Right renal cortex interstitium (tissue), 3 donors: ENCODE measurements at places on chromosomes 1 and 21.

DNA sequence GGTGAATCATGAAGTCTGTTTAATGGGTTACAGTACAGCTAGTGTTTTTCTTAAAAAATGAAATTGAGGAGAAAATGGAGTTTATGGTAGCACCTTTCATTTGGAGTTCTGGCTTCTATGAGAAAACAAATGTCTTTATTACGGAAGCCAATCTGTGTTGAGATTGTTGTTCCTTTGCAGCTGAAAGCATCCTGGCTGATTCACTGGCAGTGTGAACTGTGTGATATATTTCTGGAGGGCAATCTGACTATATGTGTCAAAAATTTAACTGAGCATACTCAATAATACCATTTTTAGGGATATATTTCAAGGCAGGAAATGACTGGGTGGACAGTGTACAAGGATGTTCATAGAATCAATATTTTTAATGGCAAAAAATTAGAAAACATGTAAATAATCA is 46.6 kb upstream of the LYST start:
- no peak for DNase-seq

- no peak for DNase-seq
Observed at GRCh38 chr1:87927391-87928280, 599.0 kb downstream of the LMO4 start.

DNA sequence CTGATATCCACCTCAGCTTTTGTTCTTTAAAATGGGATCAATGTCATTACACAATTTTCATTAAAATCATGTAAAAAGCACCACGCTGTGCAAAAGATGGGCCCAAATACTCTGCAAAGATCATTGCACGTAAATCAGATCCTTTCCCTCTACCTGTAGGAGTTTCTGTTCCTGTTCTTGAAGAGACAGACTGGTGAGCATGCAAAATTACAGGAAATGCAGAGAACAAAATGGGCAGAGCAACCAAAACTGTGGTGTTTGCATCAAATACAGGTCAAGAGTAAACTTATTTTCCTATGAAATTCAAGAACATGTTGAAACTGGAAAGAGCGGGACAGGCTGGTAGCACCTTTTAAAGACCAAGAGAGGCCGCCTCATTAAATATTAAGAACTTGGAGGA is 294.9 kb upstream of the ADGRL2 start:
- no peak for DNase-seq

- DNase-seq: no peak
Observed at GRCh38 chr1:25556791-25557476, 13.5 kb downstream of the LDLRAP1 start.

DNA sequence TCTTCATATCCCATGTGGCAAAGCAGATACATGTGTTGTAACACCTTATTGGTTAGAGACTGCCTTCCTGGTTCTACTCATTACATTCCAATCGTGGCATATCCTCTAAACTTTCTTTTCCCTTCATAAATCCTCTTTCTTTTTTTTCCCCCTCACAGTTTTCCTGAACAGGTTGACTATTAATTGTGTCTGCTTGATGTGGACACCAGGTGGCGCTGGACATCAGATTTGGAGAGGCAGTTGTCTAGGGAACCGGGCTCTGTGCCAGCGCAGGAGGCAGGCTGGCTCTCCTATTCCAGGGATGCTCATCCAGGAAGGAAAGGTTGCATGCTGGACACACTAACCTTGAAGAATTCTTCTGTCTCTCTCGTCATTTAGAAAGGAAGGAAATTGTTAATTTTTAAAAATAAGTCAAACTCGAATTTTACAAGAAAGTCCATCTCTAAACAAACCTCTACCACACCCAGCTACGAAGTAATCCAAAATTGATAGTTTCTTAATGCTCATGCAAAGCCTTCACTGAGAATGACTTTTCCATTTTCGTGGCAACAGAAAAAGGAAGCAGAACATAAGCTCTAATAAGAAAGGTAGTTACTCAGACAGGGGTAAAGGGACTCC is 59.4 kb upstream of the ASB17 start:
- peak; percentile 80 for DNase-seq

- no peak for DNase-seq
Observed at GRCh38 chr1:54227891-54228310, 27.9 kb downstream of the MRPL37 start.

GRCh38 chr1:236350308-236350707 is 43.8 kb upstream of the EDARADD start:
- DNase-seq: no peak

DNA sequence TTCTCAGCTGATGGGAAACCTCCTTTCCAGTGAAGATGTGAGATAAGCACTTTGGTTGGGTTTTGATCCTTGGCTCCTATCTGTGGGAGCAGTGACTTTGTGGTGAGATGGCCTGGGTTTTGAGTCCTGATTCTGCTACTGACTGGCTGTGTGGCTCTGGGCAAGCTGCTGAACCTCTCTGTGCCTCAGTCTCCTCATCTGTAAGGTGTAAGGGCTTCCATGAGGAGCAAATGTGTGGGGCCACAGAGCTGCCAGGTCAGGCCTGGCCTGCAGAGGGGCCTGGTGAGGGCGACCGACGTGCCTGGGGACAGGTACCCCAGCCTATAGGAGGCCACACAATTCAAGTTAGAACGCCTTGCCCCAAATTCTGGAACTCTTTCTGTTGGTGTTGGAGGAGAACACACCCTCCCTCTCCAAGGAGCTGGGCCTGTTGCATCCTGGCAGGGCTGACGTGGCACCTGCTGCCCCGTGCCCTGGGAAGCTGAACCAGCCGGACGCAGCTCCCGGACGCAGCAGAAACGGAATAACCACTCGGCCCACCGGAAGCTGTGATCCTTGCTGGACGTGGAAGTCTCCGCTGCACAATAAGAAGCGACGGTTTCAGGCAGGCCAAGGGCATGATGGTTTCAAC is 62.7 kb downstream of the AGPAT3 start:
- DNase-seq: no peak

DNA sequence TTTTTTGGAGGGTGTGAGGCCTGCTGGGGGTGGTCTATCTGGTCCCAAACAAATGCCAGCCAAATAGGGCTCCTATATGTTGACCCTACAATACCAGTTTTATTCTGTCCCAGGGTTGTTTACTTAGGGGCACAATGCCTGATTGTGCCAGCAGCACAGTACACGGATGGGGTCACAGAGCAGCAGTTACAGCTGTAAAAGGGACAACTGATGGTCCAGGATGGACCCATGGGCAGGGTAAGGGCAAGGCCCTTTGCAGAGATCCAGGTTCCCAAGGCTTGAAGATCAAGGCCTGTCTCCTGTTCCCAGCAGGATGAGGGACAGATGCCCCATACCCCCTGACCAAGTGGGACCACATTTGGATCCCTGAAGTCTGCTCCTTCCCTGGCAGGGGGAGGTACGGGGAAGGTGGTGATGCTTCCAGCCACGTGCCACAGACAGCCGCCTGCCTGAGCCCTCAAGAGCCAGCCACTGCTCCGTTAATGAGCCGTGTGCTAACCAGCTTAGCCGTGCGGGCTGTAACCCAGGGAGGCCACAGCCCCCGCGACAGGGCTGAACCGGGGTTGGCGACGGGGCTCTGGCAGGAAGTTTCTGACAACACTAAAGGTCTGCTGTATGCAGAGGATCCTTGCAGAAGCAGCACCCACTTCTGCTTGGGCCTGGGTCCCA is 18.2 kb downstream of the SLC6A9 start:
- no peak for DNase-seq

- DNase-seq: no peak
Observed at GRCh38 chr1:115063228-115063901, 25.9 kb downstream of the TSPAN2 start.

DNA sequence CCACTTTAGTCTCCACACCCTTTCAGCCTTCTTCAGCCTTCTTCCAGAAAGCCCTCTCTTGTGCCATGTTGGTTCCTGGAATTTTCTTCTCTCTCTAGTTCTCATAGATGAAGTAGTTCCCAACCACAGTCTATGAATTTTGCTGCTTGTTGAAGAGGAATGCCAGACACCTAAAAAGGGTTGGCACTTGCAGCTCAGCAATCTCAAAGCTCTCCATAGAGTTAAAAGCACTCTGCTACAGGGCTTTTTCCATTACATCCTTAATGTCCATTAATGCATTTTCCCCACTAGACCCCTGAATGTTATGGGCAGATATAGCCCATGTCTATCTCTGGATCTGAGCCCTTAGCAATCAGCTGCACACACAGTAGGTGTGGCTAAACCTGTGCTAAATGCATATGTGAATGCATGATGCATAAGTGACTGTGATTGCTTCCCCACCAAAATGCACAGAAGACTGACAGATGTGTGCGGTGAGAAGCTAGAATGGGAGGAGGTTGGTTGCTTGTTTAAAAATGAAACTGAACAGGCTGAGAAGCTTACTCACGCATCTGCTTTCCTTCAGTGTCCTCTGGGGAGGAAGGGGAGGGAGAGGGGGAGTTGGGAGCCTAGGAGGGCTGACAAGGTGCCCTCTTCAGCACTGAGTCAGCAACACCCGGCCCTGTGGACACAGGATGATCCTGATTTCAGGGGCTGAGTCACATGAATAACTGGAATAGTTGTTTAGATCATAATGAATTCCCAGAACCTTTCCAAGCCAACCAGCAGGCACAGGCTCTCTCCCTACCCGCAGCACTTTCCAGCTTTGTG is 146.1 kb upstream of the FGGY start:
- DNase-seq: no peak

GRCh38 chr21:27589781-27590180 is 622.9 kb upstream of the ADAMTS5 start:
- DNase-seq: no peak

DNA sequence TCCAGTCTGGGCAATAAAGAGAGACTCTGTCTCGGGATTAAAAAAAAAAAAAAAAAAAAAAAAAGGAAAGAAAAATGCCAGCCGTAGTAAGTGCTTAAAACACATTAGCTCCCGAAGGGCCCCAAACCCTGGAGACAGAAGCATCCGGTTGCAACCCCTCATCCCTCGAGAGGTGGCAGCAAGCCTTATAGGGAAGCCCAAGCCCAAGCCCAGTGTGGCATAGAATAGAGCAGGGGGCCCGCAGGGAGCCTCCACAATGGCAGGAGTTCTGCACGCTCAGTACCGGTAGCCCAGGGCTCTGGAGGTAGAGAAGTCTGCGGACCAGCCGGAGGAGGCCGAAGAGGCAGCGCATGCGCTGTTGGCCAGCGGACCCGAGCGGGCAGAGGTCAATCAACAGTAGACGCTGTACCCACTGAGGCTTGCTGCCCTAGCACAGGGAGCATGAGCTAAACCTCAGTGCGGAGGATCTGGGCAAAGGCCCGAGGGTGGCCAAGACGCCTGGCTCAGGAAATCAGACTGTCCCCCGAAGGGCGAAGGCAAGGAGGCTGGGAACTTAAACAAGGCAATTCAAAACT is 34.1 kb upstream of the C1orf198 start:
- no peak for DNase-seq

- no peak for DNase-seq
Observed at GRCh38 chr1:238474263-238474662, 583.5 kb upstream of the ZP4 start.

DNA sequence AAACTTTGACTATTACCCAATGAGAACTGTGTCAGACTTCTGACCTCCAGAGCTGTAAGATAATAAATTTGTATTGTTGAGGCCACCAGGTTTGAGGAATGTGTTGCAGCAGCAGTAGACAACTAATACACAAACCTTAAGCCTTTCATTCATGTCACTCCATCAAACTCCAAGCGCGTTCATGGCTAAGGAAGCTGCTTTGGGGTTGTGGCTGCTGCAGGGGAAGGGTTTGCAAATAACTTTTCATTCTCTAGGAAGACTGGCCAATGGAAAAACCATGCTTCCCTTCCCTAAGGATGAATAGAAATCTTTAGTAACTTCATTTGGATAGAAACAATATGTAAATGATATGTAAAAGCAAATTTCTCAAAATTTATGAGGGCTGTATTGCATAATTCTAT is 170.4 kb downstream of the RHOU start:
- no peak for DNase-seq

- DNase-seq: no peak
Observed at GRCh38 chr1:66262208-66262963, 271.6 kb upstream of the SGIP1 start.

- DNase-seq: no peak
Observed at GRCh38 chr1:19272064-19272463, 16.5 kb downstream of the AKR7A3 start.

- no peak for DNase-seq
Observed at GRCh38 chr1:89041119-89041641, 18.5 kb upstream of the GBP3 start.

DNA sequence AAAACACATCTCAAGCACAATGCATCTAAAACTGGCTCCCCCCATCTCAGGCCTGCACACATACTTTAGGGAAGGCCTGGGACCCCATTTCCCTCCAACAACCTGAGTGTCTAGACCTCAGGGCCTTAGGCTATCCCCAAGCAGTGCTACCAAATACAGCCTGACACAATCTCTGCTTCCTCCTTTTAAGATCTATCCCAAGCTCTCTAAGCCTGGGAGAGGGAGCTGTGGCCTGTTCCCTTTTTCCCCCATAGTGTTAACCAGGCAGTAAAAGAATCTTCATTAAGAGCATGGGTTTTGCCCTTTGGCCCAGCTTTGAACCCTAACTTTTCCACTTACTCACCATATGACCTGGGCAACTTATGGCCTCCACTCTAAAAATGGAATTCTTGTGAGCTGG is 10.8 kb upstream of the COL8A2 start:
- no peak for DNase-seq

GRCh38 chr1:227756172-227756959 is 21.1 kb downstream of the SNAP47 start:
- DNase-seq: no peak

- DNase-seq: no peak
Observed at GRCh38 chr1:12159816-12160215, 7.0 kb upstream of the TNFRSF1B start.

- DNase-seq: no peak
Observed at GRCh38 chr1:83813576-83813975, 185.4 kb downstream of the TTLL7 start.

DNA sequence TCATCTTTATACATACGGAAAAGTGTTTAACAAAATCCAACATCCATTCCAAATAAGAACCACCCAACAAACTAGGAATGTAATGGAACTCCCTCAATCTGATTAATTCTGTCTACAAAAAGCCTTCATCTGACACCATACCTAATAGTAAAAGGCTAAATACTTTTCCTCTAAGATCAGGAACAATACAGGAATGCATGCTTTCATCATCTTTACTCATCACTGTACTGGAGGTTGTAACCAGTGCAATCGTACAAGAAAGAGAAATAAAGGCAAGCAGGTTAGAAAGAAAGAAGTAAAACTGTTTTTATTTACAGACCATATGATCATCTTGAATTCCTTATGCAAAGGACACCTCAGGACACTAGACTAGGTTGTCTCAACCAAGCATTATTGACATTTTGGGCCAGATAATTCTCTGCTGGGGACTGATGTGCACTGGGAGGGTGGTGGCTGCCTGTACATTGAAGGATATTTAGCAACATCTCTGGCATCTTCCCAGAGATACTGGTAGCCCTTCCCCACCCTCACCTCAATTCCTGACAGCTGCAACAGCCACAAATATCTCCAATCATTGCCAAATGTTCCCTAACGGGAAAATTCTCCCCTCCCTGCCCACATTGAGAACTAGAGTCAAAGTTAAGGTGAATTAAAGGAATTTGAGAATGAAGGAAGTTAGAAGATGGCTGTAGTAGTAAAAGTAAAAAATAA is 30.6 kb upstream of the INSL5 start:
- DNase-seq: no peak

GRCh38 chr1:1001057-1001783 is 1.3 kb upstream of the HES4 start:
- DNase-seq: no peak
